ENCODE measurements at places on chromosomes 16 and 17. TPM values are rescaled to one million over a fixed set of nuclear protein-coding genes. Genes with fewer than 3 reads are reported as not detected.

Gene SEPTIN1
- total RNA-seq = 321 TPM

Gene KRT33A
- total RNA-seq = not detected

Gene ARL5C
- not detected for total RNA-seq

Gene CRYBA1
- not detected for total RNA-seq

Gene POLR3K
- total RNA-seq = 48.2 TPM

All from activated CD8-positive, alpha-beta T cell treated with anti-CD3 and anti-CD28 coated beads, Interleukin-2, amount 10 ng/mL, durations not matched to agents 7 days and 5 days (primary cell).